ENCODE measurements at places on chromosomes 7 and 10.

- DNase-seq: peak; percentile 94
These were observed 117.4 kb downstream of the INPP5A start for GRCh38 chr10:132654708-132655661.

DNA sequence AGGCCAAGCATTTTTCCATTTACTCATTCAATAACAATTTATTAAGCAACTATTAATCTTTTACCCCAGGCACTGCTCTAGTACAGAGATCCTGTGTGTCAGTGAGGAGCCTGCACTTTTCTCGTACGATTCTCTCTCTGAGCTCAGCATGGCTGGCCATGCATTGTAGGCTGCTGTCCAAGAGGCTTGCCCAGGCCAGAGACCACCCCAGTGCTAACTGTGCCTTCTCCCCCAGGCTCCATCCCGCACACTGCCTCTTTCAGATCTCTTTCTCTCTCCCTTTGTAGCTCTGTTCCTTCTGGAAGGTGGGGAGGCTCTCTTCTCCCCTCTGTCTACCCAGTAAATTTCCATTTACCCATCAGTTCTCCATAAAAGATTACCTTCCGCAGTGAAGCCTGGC, 101.0 kb upstream of the IKZF1 start:
- DNase-seq: no peak

GRCh38 chr7:134407311-134407710, 51.6 kb downstream of the AKR1B1 start:
- DNase-seq: no peak

DNA sequence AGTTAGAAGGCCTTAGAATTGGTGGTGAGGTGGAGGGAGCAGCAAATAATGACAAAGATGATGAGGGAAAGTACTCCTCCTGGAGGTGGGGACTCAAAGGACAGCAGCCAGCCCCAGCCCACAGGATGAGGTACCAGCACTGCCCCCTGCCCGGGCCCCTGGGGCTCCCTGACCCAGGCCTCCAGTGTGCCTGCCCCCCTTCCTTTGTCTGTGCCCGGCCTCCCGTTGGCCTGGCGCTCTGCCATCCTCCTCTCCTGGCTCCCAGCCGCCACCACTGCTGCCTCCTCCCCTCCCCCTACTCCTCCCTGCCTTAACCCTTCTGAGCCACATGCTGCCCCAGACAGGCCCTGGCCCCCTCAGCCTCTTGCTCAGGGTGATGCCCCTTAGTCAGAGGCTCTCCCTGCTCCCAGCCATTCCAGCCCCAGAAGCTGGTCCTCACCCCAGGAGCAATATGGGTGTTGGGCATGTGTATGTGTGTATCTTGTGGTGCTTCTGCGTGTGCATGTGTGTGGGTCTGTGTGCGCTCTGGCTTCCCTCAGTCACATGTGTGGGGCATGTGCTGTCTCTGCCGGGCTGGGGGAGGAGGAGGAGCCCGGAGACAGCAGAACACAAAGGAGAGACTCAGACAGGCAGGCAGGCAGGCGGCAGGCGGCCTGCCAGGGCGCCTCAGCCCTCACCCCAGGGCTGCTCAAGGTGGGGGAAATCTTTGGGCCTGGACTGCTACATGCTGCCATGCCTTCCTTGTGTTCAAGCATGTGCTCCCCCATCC, 2.6 kb downstream of the LDB1 start:
- DNase-seq: peak; percentile 96

DNA sequence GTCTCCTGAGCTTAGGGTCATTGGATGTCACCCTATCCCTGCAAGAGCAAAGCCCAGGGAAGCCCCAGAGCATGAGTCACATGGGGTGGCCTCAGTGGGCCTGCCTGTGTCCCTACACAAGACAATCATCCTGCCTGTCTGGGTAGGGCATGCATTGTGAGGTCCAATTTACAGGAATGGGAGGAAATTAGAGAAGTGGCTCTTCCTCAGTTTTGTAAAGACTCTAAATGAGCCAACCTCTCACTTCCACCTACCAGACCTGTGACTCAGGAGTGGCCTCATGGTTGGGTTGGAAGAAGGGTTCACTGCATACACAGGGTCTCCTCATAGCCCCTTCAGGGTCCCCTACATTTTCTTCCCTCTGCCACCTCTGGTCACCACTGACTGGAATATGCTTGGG, 43.6 kb upstream of the SMNDC1 start:
- no peak for DNase-seq

GRCh38 chr7:92108821-92109220, 25.5 kb downstream of the CYP51A1 start:
- no peak for DNase-seq

DNA sequence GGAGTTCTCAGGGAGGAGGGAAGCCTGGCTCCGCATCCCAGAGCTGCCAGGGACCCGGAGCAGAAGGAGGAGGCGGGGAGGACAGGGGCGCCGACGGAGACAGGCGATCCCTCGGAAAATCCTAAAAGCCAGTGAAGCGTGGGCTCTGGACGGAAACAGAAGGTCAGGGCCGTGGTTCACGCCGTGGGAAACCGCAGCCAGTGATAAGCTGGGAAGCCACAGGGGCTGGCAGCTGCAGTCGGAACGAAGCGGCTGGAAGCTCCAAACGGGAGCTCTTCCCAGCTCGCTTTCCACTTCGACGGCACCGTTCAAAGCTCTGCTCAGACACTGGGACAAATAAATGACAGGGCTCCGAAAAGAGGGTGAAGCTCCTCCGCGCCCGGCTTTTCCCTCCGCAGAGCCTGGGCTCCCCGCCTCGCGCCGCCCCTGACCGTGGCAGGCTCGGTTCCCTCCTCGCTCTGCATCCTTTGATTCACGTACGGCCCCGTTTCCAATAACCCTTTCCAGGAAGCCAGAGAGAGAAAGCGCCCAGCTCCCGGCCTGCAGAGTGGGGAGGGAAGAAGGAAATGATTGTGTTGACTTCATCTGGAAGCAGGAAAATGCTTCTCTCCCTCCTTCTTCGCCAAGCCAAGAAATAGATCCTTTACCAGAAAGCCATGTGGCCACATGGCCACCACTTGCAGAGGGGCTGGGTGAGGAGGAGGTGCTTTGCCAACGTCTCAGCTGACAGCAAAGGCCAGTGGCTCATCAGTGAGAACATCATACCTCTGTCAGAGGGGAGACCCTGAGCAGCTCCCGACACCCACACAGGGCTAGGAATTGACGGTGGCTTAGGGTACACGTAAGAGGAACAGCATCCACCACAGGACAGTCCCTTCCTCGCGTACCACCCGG, 57.4 kb downstream of the ADRB1 start:
- peak; percentile 84 for DNase-seq

- DNase-seq: no peak
These were observed 53.7 kb upstream of the TMEM248 start for GRCh38 chr7:66867198-66867790.

DNA sequence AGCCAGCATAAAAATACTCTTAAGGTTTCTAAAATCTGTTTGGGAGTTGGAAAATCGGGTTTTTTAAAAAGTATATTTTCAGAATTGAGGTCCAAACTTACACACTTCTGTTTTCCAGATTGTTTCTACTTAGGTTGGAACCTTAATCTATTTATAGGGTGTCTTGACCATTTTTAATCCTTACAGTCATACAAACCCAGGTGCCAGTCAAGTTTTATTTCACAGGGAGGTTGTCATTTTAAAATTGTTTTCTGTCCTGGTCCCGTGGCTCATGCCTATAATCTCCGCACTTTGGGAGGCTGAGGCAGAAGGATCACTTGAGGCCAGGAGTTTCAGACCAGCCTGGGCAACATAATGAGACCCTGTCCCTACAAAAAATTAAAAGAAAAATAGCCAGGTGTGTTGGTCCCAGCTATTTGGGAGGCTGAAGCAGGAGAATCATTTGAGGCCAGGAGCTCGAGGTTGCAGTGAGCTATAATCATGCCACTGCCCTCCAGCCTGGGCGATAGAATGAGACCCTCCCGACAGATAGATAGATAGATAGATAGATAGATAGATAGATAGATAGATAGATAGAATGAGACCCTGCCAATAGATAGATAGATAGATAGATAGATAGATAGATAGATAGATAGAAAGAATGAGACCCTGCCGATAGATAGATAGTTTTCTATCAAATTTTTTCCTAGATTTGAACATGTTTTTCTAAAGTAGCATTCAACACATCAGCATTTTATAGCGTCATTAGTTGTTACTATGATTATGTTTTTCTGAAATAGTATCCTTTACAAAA, 47.3 kb upstream of the NCF1 start:
- DNase-seq: no peak

DNA sequence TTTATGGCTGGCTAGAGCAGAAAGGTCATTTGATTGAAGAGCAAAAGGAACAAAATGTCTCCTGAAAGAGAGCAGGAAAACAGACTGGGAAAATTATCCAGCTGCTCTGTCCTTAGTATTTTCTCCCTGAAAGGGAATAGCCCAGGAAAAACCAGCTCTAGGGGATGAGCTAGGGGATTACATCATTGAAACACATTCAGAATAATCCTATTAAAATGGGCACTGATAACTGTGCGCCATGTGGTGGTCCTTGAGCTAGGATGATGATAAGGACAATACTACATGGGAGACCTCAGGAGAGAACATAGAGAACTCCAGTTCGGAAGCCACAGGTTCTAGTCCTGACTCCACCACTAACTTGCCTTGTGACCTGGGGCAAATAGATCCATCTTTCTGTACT, 873.8 kb downstream of the TYW1 start:
- DNase-seq: no peak

GRCh38 chr10:110081911-110082310, 74.1 kb downstream of the ADD3 start:
- no peak for DNase-seq

DNA sequence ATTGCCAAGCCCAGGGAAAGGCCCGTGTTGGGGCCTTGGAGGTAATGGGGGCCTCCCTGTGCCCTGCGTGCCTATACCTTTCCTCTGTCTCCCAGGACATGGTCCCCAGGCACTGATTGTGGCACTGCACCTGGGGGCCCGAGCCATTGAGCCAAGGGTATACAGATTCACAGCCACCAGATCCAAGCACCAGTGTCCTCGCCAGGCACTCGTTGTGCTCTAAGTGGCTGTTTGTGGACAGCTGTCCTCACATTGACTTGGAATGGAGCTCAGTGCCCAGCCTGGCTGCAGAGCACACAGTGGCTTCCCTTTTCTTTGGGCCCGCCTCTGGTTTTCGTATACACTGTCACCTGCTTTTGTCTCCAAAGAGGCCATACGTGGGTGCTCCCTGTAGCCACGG, 72.0 kb upstream of the BTBD16 start:
- no peak for DNase-seq

DNA sequence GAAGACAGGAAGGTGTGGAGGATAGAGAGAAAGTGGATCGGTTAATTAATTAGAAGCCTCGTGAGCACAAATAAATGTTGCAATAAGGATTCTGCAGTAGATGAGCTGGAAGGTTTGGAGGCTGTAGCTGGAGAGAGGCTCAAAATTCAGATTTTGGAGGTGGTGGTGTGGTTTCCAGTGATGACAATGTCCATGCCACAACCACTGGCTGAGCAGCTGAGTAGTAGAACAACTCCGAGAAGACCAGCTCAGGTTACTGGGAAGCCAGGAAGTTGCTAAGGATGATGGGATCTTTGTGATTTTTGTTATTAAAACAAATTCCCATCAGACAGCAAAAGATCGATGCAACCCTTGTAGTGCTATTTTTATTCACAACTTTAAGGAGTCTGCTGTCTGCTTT, 7.7 kb downstream of the SLC26A4 start:
- no peak for DNase-seq

GRCh38 chr10:90403211-90404000, 454.4 kb downstream of the HTR7 start:
- no peak for DNase-seq

GRCh38 chr10:66822801-66823200, 103.0 kb upstream of the LRRTM3 start:
- peak; percentile 17 for DNase-seq

DNA sequence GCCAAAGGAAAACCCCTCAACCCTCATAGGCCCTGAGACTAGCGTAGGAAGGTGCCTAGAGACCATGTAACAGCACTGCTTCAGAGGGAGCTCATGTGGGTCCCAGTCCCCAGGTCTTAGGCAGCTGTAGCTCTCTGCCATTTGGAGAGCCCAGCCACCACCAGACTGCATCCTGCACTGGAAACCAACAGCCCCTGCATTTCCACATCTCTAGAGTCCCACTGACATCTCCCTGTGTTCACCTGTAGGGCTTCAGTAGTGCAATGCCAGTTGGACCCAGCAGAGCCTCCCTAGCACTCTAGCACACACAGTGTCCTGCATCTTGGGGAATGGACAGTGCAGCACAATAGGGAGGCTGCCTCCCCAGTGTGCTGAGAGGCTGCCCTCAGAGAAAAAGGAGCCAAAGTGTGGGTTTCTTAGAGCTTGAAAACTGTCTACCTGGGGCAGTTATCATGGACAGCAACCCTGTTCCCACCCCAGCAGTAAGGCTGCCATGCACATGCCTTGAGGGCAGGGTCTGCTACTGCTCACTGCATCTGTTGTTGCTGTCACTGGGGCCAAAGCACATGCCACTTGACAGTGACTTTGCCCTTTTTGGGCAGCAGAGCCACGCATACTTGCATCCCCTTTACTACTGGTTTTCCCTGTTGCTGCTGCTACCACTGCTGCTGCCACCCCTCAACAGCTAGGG, 46.7 kb upstream of the ANTXRL start:
- DNase-seq: no peak

DNA sequence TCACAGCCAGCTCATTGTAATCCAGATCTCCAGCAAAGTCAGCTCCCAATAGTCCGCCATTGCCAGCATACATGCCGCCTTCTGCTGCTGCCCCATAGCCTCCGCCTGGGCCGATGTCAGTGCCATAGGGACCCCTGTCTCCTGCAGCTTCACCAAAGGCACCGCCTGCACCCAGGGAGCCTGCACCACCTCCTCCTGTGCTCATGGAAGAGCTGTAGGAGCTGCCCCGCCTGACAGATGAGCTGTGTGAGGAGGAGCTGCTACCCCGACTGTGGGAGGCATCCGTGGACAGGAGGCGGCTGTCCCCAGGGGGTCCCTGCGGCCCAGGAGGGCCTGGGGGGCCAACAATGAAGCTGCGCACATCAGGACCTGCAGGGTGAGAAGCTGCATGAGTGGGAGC, 51.7 kb downstream of the COL17A1 start:
- no peak for DNase-seq

DNA sequence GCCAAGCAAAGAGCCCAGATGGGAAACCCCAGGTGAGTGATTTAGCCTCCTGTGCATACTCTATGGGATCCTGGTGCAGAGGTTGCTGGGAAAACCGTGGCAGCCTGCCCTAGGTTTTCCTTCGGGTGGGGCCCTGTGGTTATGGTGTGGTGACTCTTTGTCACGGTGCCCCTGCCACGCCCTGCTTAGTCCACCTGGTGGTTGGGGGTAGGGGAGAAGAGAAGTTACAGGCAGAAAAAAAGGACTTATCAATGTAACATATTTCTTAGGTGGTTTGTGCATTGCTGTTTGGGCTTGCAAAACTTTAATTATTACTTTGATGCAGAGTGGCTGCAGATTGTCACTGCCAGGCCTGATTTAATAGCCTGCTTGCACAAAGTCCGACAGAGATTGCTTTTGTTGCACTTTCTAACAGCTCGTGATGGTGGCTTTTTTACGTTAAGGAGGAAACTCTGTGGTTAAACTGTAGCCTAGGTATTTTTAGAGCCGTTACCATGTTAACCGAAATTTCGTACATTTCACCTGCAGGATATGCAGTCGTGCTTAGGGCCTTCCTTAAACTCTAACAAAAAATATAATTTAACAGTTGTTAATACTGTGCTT, 197.4 kb downstream of the RNLS start:
- DNase-seq: no peak

GRCh38 chr7:134730411-134730829, 49.0 kb upstream of the CALD1 start:
- DNase-seq: no peak

Data from retina (tissue), 1 donor.